ENCODE measurements at places on chromosomes 6 and 20.

DNA sequence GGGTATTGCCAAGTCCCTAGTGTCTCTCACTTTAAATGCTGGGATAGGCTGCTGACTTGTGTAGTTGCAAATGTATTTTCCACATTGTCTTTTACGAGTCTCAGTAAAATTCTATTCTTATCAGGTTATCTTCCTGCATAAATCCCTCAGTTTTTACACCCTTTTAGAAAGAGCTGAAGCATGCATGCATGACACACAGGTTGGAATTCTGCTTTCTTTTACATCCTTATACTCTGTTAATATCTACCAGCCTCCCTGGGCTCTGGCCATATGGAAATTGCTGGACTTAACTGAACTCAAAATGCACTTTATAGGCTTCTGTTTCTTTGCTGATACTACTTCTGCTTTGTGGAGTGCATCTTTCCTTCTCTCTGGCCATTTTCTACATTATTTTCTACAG, 477.4 kb downstream of the FRK start:
- DNase-seq, result no peak

- DNase-seq, result no peak
Measured at GRCh38 chr6:31352310-31352682, 4.7 kb downstream of the HLA-B start.

DNA sequence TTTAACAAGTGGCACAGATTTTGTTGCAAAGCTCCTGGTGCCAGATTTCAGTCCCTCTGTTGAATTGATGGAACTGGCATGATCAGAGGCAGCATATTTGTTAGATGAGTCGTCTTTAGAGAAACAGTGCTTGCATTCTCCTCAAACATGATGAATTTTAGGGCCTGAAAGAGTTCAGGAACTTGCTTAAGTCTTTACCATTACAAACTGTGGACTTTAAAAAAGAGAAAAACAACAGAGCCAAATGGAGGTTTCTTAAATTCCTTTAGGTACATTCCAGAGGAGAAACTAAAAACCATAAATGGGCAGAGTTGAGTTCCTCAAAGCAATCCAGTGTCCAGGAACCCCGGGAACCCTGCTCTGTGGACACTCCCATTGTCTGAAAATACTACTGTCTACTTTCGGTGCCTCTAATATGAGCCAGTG, 2.5 kb downstream of the GTF2H5 start:
- DNase-seq, result peak; percentile 20

DNA sequence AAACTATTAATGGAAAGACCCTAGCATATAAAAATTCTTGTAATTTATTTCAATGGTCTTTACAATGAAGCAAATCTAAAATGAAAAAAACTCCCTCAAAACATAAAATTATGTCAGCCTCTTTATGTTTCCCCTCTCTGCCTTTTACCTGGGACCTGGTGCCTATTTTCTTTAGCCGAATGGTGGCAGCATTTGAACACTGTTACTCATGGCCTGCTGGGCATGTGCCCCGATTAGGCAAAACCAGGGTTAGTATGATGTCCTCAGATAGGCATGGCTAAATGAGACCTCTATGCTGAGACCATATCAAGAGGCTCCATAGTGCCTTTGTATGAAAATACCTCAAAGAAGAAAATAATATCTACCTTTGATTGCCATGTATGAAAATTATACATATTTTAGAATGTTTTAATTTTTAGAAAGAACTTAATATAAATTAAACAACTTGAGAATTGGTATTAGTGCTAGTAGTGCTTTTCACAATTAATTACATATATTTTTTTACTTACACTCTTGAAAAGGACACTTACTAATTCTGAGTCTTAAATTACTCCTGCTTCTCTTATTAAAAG, 22.5 kb upstream of the C6orf58 start:
- DNase-seq, result no peak

DNA sequence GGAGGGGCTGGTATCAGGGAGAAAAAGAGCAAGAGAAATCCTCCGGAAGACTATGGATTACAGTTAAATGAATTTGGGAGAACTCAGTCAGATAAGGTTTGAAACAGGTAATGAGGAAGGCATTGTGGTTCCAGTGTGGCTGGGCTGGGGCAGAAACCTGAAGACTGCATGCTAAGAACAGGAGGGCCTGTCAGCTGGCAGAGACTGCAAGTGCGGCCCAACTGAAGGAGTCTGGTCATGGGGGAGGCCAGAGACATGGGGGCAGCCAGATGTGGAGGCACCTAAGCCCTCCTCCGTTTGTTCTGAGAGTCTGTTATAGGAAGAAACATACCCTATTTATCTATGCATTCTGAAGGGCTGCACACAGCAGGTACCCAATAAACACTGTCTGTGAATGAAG, 16.6 kb downstream of the TFB1M start:
- DNase-seq, result no peak

GRCh38 chr6:118387921-118388701, 160.0 kb upstream of the PLN start:
- DNase-seq, result no peak

DNA sequence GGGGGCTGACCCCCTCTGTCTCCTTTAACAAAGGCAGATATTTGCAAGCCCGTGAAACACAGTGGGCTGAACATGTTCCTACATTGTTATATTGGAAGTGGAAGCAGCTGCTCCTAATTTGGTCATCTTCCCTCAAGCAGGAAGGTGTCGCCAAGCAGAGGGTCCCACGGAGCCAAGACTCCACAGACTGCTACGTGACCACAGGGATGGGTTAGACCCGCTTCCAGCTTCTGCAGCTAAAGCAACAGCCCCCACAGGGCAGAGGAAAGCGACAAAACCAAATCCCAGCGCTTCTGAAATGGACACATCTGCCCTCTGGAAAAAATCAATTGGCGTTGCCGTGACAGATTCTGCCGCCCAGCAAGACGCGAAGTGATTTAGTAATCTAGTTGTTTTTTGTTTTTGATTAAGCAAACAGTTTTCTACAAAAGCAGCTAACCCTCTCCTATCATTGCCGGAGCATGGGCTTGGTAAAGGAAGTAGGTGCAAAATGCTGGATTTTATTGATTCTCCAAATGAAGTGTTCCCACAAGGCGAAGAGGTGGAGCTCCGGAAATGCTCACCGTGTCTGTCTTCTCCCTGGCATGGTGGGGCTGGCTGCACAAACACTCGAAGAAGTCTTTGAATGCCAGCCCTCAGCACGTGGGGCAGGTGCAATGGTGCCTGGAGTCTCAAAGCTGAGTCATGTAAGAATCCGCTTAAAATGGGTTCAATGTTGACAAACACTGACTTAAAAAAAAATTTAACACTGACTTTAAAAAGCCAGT, 79.4 kb upstream of the FRMD1 start:
- peak; percentile 43 for DNase-seq
